ENCODE measurements at places on chromosomes 5 and 9.
A peak's percentile ranks its signal among the peaks of the same experiment; 100 is the strongest.

DNA sequence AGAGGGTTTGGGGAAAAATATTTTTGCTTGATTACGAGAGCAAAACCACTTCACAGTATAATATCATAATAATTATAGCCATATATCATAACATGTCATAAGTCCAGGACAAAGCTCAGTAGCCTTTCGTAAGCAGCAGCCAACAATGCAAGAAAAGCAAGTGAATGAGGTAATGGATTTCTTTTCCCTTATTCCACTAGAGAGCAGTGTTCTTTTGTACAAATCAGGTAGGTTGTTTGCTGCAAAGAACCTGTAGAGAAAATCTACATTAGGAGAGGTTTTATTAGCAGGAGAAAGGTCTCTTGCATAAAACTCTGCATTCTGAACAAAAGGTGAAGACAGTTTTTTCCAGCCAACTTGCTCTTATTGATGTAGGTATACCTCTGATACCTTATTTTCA, 1033.4 kb downstream of the TLE4 start:
- DNase-seq = no peak

DNA sequence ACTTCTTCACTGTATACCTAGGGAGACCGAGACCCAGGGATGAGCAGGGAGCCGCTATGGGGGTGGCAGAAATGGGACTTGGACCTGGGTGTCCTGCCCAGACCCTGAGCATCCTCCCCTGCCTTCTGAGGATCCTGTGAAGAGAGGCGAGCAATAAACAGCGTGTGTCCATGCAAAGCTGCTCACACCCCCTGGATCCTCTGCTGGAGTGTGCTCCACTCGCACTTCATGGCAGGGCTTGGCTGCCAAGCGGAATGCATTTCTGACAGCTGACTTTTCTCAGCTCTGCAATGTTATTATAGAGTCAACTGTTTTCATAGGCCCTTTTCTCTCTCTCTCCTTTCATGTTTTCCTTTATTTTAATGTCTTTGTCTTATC, 31.0 kb upstream of the ALDH1B1 start:
- no peak for DNase-seq

- DNase-seq = no peak
These were observed at the start of gene GPRIN1 for GRCh38 chr5:176609724-176610434. GPRIN1 (minus strand) TSS chr5:176610156; CDS start chr5:176599834, 10,322 bp downstream.

DNA sequence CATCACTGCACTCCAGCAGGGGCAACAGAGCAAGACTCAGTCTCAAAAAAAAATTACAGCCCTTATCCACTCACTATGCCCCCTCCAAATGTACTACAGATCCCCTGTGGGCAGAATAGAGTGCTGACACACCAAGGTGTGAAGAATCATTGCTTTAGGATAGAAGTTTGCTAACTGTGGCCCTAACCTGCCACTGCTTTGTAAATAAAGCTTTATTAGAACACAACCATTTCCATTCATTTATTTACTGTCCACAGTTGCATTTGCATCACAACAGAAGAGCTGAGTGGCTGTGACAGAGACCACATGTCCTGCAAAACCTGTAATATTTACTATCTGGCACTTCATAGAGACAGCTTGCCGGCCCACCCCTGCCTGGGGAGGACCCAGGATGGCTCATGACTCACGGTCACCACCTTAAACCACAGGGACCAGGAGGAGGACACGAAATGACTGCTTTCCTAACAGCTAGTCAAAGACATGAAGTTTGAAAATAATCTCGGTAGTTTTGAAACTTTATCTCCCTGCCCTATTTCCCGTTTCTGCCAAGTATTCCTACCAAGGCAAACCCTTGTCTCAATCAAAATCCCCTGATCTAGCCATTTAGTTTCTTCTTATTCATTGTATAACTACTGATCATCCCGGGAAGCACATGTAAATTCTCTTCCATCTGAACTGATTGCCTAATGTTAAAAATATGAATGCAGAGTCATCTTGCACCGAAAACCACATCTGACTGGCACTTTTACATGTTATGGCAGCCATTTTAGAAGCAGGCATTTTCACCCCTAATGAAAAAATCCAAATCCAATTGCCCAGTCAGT, 206.1 kb downstream of the SLIT3 start:
- DNase-seq = no peak

DNA sequence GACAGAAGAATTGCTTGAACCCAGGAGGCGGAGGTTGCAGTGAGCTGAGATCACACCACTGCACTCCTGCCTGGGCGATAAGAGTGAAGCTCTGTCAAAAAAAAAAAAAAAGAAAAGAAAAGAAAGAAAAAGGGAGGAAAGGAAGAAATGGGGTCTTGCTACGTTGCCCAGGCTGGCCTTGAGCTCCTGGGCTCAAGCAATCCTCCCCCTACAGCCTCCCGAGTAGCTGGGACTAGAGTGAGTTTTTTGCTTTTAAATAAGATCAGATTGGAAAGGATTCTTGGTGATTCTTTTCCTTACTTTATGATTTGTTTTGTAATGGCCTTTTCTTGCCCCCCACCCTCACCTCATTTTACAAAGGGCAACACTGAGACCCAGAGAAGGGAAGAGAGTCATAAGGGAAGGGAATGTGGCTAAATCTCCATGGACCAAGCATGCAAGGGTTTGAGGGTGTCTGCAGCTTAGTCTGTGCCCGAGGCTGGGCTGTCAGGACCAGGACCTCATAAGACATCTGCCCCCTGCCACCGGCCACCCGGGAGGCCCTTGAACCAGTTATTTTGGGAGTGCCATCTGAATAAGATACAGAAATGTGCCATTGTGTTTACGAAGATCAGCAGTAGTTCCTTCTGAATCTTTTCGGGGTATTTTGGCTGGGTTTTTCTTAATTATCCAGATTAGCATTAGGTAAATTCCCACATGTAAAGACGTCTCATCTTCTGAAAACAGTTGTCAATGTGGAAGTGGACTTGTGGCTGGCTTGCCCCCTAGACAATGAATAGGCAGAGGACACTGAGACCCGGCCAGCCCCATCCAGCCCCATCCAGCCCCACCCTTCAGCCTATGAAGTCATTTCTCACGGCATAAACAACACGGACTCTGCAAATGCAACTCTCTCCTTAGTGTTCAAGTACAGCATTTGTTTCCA, 44.5 kb upstream of the GRHPR start:
- DNase-seq = no peak

DNA sequence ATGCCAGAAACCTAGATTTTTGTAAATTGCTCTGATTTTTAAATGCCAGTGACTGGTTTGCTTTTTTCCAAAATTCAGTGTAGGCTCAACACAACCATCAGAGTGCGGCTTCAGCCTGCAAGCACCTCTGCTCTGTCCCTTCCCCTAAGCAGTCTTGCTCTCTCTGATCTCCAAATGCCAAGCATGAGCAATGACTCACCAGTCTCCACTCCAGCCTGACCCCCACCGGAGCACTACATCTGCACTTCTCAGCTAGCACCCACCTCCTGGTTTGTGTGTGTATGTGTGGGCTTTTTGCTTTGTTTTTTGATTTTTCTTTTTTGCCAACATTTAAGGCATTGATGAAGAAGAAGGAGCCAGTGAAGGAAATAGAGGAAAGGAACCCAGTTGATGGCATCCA, 61.4 kb upstream of the ADRA1B start:
- DNase-seq = no peak

- DNase-seq = peak; percentile 68
These were observed 24.4 kb upstream of the TRIO start for GRCh38 chr5:14118551-14119320.

DNA sequence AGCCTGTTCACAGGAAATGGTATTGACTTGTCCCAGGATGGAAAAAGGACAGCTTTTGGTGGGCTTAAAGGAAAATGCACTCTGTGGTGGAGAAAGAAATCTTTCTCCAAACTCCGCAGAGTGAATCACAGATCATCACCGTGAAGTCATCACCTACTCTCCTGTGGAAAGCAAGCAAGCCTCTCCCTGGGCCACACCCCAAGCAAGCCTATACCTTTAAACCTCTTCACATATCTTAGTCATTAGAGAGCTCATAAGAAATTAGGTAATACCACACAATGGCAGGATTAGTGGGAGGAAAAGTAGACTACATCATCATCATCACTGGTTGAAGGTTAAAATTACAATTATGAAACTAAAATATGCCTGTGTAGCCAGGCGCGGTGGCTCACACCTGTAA, 23.2 kb downstream of the TLE1 start:
- no peak for DNase-seq

- DNase-seq = no peak
These were observed 136.3 kb downstream of the CEP120 start for GRCh38 chr5:123286891-123287290.

GRCh38 chr9:25716220-25716872, 38.1 kb upstream of the TUSC1 start:
- no peak for DNase-seq

DNA sequence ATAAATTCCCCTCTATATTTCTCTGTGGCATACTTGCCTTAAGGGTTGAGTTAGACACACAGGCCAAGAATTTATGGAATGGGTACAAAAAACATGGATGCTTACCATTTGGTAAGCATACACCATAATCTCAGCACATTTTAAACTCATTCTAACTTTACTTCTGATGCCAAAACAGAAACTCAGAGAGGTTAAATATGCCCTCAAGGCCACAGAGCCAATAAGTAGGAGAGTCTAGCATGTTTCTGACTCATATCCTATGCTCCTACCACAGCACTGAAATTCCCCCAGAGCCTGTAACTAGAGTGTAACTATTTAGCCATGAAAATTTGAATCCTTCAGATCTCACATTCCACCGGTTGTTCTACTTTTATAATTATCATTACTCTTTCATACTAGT, 559.7 kb downstream of the ACTL7B start:
- DNase-seq = no peak

DNA sequence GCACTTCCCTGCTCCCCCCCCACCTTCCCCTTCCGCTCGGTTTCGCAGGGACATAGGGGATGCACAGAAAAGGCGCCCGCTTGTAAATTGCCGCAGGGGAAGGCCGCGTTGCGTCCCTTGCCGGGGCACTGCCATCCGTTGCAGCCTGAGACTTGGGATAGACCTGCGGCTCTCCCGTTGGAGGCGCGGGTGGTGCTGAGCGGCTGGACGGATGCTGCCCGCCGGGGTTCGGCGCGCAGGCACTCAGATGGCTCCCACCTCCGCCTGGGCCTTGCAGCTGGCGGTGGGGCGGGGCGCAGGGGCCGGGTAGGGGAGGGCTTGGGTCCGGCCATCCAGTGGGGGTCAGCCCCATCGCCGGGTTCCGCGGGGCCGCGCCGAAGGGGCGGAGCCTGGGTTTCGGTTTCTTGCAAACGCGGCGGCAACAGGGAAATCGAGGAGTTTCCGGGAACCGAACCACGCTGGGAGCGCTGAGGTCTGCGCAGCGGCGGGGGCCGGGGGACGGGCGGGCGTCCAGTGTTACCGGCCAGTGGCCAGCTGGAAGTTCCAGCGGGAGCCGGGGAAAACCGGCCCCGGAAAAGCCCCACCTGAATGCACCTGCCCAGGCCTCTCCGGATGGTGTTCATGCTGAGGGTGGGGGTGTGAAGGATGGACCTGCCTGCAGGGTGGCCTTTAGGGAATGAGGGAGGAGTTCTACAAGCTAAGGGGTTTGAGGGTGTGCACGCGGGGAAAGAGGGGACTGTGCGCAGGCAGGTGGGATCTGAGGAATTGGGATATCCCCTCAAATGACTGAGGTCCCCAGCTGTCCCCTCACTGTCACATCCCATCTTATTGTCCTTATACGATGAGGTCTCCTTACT, 6.3 kb upstream of the IRF1 start:
- DNase-seq = peak; percentile 79

DNA sequence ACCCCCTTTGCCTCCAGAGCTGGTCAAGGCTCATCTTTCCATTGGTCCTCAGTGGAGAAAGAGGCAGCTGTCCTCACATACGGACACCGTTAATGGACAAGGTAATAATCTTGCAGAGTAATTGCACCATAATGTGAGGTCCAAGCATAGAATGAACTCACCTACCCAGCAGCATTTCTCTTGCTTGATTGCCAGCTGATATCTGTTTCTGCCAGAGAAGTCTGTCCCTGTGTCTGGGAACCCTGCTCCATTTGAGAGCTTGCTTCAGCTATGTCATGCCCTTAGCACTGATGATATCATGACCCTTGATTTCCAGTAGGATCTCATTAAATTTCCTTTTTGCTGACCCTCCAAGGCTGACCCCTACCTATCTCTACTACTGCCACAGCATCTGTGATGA, 154.6 kb downstream of the PIK3R1 start:
- no peak for DNase-seq

GRCh38 chr9:77085416-77085815, 66.0 kb downstream of the FOXB2 start:
- DNase-seq = no peak

DNA sequence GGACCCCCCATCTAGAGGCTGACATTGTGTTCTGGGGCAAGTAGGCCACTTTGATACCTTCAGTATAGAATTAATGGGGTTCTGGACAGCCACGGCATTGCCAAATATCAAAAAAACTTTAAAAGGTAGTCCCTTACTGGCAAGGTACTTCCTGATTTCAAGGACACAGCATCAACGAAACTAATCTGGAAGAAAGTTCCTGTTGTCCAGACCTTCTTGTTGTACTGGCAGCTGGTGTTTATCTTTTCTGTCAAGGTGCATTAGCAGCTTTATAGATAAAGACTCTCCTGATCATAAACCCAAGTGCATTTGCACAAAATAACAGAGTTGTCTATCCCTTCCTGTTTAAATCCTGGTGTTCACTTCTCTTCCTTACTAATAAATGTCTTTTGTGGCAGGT, 23.7 kb upstream of the GOLGA1 start:
- DNase-seq = no peak

DNA sequence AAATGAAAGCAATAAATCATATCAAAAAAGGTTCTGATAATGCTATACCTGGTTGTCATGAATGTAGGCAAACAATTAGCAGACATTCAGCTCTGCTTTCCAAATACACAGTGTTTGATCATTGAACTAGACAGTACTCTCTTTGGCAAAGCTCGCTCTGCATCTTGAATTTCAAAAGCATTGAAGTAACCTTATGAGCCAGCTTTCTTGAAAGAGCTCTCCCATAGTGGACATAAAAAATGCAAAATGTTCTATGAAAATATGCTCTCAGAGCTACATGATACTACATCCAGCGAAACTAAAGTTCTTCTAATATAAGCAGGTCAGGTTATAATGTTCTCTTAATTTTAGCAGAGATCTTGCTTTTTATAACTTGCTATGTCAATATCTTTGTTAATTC, 533.4 kb downstream of the CSNK1G3 start:
- DNase-seq = no peak

DNA sequence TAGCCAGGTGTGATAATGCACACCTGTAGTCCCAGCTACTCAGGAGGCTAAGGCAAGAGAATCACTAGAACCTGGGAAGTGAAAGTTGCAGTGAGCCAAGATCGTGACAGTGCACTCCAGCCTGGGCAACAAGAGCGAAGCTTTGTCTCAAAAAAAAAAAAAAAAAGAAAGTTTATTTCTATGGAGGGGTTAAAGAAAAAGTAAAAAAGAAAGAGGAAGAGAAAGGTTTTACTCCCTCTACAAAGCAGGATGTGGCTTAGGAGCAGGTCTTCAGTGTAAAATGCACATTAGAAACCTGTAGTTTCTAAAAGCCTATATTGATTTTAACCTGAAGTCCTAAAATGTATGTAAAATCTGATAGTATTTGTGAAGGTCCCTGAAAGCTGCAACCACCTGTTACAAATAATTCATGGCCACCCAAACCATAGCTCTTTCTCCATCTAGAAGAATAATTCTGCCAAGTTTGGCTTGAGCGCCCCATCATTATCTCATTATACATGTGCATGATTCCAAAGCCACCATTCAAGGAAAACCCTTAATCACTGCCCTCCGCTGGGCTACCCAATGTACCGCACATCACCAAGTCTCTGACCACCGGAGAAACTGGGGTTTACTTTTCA, 3.4 kb downstream of the FNBP1 start:
- DNase-seq = peak; percentile 13
